GM23248 (cell line): ENCODE measurements at places on chromosomes 3 and 15. TPM values are rescaled to one million over a fixed set of nuclear protein-coding genes. Genes with fewer than 3 reads are reported as not detected.
A peak's percentile ranks its signal among the peaks of the same experiment; 100 is the strongest.

Gene CYB561D2
- 29.0 and 37.7 TPM in 2 replicates for total RNA-seq

Gene POPDC2
- total RNA-seq = not detected in 2 replicates

Gene PPM1L
- under 0.01 and 0.38 TPM in 2 replicates for total RNA-seq

Gene ASB14
- total RNA-seq = not detected in 2 replicates

Gene INSYN1
- total RNA-seq = 8.1 and 10.4 TPM in 2 replicates

Gene RTP1
- not detected in 2 replicates for total RNA-seq

Gene CCDC12
- 15.2 and 17.4 TPM in 2 replicates for total RNA-seq

Gene SERPINI2
- total RNA-seq = not detected in 2 replicates

DNA sequence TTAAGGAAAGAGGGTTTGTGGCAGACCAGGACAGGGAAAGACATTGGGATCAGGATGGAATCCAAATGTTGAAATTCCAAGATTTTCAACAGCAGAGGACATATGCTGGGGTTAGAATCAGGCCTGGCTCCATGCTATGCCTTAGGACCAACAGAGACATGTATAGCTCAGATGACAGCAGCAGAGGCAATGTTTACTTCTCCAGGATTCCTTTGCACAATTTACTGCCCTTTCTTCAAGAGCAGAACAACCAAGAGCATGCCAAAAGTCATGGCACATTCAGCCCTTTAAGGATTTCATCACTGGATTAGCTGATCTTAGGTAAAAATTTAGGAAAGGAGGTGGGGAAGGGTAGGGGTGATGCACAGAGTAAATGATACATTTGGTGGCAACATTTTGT is 69.6 kb upstream of the GSK3B start:
- DNase-seq = no peak

DNA sequence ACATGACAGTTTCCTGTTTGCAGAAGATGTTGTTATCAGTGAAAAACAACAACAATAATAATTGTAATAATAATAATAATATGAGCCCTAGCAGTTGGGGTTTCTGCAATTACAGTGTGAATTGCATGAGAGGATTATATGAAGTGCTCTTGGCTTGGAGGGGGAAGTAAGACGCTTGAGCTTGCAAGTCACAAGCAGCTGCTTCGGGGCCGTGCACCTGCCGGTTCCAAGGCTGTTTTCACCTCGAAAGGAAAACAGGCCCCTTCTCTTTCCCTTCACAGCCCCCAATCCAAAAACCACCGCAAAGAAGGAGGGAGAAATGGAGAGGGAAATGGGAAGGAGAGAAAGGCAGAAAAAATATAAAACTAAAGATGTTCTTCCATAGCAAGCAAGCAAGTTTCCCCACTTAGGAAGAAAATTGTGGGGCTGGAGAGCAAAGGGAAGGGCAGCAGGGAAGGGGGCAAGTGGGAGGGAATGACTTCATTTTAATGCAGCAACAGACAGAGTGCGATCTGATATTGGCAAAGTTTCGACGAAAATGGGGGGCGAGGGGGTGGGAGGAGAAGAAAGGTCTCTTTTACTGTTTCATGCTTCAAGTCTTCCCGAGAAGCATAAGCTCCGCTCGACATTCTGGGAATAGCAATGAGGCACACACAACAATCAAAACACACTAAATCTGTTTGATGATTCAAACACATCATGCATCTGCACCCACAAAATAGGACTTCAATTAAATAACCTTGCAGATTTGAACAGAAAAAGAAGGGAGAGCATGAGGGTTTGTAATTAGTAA is 284.2 kb upstream of the ATP11B start:
- no peak for DNase-seq

DNA sequence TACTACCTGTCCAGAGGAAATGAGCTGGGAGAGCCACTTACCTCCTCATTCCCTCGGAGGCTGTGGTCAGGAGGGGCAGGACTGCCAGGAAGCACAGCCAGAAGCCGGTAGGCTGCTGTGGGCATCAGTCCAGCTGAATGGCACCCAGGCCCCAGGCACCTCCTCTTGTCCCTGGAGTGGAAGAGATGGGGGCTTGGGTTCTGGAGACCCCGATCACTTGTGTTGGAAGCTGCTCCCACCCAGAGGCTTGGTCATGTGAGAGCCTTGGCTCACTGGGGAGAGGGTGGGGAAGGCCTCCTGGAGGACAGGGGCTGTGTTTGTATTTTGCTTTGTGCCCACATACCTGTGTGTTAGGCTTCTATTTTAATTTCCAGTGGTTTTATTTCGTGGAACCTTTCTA is 261.9 kb downstream of the GABRG3 start:
- no peak for DNase-seq

DNA sequence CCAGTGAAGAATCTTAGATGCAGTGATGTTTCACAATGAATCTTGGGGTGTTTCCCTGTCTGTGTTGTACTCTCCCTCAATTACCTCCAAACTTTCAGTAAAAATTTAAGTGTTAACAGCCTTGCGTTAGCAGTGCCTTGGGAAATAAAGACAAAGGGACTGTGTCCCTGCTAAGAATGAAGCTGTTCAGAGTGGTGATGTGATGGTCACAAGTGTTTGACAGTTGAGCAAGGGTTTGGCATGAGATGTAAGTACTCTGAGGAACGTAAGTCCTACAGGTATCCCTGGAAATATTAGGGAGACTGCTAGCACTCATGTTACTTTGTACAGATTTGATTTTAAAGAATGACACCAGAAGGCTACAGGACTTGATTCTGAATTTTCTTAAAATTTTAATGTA is 304.3 kb upstream of the DPH6 start:
- DNase-seq = no peak

GRCh38 chr3:155730843-155731242 is 14.0 kb downstream of the PLCH1 start:
- no peak for DNase-seq

- DNase-seq = no peak
Observed at GRCh38 chr15:56744701-56745683, 11.7 kb upstream of the ZNF280D start.

DNA sequence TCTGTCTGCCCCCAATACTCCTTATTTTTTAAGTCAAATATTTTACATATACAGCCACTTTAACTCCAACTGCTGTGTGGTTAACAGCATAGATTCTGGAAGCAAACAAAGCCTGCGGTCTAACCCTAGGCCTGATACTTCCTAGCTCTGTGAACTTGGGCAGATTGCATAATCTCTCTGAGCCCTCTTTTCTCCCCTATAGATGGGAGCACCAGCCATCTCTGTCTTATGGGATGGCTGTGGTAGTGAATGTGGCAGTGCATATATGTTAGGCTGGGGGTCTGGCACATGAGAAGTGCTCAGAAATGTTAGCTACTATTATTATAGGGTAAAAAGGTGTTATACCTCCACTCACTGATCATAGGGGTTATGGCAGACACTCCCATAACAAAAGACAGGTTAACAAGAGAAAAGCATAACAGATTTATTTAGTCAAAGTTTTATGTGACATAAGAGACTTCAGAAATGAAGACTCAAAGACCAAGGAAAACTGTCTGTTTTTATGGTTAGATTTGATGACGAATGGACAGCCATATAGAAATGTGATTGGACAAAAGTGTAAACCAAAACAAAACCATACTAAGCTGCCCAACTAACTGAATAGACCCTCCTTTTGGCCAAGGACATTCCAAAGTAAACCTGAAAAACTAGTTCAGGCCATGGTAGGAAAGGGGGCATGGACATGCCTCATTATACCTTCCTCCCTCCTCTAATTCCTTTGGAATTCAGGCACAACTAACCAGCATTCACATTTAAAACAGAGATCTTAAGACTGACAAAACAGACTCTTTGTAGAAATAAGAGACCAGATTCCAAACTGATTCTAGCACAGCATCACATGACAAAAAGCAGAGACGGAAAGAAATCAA is 53.9 kb upstream of the DAZL start:
- no peak for DNase-seq

- DNase-seq = peak; percentile 0
Observed at GRCh38 chr3:81041331-81041730, 720.1 kb downstream of the GBE1 start.

GRCh38 chr15:101256757-101257156 is 4.9 kb upstream of the CHSY1 start:
- peak; percentile 59 for DNase-seq

DNA sequence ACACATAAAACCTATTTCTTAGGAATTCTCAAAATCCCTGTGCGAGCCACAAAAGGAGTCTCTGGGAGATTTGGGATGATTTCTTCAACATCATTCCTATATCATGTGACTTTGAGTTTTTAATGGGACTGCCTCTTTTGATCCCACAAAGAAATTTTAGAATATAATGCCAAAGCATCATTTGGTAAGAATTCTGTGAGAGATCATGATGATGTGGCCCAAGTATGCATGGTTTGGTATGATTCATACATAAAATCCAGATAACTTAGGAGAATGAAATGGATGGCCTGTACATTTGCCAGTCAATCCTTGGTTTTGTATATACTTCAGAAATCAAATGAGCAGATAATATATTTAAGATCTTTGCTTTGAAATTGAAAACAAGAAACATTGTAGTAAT is 61.3 kb downstream of the UBE2E2 start:
- peak; percentile 71 for DNase-seq

- no peak for DNase-seq
Observed at GRCh38 chr3:134860141-134860540, 65.1 kb downstream of the EPHB1 start.
